Lung (tissue), 17 donors: ENCODE measurements at places on chromosomes 2 and 18. TPM values are rescaled to one million over a fixed set of nuclear protein-coding genes. Genes with fewer than 3 reads are reported as not detected.

- DNase-seq = no peak
Observed at GRCh38 chr18:50594942-50595341, 35.1 kb downstream of the MAPK4 start.

- no peak for DNase-seq
Observed at GRCh38 chr2:105886029-105886454, 141.3 kb downstream of the NCK2 start.

GRCh38 chr2:154452906-154453493 lies 245.5 kb upstream of the KCNJ3 start:
- peak; percentile 31 for DNase-seq

DNA sequence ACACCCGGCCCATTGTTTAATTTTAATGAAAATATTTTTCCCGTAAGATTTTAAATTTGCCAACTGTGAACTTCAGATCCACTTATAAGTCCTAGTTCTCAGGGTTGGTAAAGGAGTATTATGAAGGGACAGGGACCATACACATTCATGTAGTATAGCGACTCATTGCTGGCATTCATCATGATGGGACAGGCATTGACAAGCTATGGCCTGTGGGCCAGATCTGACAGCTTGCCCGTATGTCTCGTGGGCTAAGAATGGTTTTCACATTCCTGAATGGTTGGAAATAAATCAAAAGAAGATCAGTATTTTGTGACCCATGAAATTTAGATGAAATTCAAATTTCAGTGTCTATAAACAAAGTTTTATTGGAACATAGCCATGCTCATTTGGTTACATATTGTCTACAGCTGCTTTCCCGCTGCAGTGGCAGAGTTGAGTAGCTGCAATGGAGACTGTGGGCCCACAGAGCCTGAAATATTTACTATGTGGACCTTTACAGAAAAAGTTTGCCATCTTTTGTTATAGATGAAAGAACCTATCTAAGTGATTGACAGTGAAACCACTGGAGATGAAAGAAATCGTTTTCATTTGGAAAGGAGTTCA lies 4.1 kb downstream of the RAPGEF4 start:
- DNase-seq = no peak

DNA sequence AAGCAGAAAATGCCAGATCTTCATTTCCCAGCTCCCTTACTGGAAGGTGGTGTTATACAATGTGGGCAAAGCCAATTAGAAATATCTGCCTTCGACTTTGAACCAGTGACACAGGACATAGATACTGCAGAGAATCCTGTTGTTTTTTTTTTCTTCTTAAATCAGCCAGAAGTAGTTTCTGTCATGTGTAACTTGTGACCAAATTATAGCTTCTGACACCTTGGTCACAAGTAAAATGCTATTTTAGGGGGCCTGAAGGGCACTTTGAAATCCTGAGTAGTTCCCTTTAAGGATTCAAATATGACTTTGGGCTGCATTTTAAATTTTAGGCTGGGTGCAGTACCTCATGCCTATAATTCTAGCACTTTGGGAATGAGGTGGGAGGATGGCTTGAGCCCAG lies 89.0 kb upstream of the TLK1 start:
- DNase-seq = no peak

- peak; percentile 51 for DNase-seq
Observed at GRCh38 chr2:67694445-67694844, 297.3 kb downstream of the ETAA1 start.

DNA sequence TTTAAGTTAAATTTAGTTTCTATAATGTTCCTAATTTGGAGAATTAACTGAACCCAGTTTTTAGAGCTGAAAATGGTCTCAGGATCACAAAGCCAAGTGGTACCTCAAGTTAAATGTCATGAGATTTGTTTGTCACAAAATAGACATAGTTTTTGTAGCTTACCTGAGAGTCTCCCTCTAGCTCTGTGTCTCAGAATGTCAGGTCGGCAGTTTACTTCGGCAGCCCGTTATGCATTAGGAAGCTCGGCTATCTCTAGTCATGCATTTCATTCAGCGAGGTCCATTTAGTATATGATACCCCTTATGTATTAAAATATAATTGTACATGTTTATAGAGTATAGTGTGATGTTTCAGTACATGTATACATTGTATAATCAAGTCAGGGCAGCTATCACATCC lies 155.6 kb downstream of the EML6 start:
- no peak for DNase-seq

- no peak for DNase-seq
Observed at GRCh38 chr2:196125596-196125995, 45.8 kb downstream of the STK17B start.

DNA sequence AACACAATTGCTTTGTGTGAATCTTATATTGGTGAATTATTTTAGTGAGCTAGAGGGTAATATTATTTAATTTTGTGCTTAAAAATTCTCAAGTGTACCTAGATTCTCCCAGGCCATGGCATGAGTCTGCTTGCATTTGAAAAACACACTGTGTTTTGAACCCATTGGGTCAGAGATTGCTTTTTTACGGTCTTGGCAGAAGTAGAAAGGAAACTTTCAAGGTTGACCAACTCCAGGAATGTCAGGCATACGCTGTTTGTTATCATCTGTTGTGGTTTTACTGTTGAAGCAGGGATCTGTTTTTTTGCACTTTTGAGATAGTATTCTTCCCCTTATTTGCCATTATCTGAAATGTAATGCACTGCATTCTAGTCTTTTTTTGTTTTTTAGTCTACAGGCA lies 377.4 kb downstream of the RPRM start:
- no peak for DNase-seq

DNA sequence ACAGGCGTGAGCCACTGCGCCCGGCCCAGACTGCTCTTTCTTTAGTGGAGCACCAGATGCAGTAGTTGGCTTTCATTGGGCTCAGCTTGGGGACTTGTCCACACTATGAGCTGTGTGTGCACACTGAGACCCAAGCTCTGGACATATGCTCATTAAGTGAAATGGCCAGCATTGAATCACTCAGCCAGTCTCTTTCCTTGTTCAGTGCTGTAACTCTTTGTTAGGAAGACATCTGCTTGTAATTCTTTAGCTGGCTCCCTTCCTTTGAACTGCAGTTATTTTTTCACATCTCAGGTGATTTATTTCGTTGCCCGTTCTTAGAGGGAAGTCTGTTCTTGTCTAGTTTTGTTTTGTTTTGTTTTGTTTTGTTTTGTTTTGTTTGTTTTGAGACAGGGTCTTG lies 70.5 kb downstream of the CAB39 start:
- no peak for DNase-seq

DNA sequence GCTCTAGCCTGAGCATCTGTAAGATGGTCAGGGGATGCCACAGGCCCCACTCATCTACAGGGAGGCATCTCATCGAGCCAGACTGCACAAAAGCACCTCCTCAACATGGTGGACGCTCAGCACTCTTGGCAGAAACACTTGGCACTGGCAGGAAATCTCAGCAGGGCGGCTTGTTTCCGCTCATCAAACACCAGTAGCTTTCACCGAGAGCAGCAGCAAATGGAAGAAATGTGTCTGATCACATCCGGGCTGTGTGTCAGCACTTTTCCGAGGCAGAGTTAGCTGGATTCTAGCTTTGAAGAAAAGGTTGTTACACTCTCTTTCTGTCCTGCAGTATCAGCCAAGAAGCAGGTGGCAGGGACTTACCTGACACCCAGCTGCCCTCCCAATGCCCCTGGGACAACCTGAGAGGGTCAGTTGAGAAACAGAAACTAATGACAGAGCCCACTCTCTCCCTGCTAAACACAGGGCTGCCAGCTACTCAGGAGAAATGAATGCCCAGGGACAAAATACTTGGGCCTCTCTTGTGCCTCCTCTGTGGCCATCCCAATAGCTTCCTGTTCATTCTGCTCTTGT lies 68.9 kb upstream of the FZD7 start:
- peak; percentile 72 for DNase-seq

- DNase-seq = no peak
Observed at GRCh38 chr2:20197192-20197591, 27.7 kb downstream of the SDC1 start.

DNA sequence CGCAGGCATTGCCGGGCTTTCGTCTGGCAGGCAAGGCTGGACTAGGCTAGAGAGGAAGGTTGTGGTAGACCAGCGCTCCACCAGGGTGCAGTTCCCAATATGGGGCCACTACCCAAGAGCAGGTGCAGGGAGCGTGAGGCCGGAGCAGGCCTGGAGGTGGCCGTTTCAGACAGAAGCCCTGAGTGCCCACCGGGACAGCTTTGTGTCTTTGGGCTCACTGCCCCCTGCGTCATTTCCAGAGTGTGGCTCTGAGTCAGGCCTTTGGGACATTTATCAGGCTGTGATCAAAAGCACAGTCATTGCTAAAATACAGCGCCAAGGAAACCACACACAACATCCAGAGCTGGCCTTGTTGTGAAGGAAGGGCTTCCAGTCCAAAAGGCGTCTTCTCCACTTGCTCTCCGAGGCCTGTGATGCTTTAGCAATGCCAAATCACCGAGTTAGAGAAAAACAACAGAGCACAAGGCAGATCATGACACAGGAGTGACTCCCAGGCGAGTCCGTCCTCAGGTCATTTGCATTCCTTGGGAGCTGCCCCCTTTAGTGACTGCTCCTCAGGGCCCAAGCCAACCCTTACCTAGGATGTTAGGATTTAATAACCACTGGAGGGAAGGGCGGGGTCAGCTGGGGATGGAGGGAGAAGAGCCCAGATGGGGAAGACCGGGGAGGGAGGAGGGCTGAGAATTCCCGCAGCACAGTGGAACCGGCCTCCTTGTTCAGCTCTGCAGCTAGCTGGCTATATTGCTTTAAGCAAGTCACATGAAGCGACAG lies 42.3 kb downstream of the RFX8 start:
- DNase-seq = no peak

GRCh38 chr2:65765376-65765775 lies 333.0 kb upstream of the SPRED2 start:
- no peak for DNase-seq

The PLCL1 gene
- 4.0 TPM for total RNA-seq

The CFAP221 gene
- total RNA-seq = 63.5 TPM

The FOXI3 gene
- 0.17 TPM for total RNA-seq

The CYP27C1 gene
- 2.9 TPM for total RNA-seq

The DQX1 gene
- total RNA-seq = 0.34 TPM

The ABCG5 gene
- total RNA-seq = not detected

The ALK gene
- total RNA-seq = 0.09 TPM

The MRO gene
- total RNA-seq = 0.71 TPM
